EL (cell line): ENCODE measurements at places on chromosomes 11 and 22.

- no peak for DNase-seq
Observed at GRCh38 chr11:102359372-102359771, 12.4 kb downstream of the BIRC2 start.

DNA sequence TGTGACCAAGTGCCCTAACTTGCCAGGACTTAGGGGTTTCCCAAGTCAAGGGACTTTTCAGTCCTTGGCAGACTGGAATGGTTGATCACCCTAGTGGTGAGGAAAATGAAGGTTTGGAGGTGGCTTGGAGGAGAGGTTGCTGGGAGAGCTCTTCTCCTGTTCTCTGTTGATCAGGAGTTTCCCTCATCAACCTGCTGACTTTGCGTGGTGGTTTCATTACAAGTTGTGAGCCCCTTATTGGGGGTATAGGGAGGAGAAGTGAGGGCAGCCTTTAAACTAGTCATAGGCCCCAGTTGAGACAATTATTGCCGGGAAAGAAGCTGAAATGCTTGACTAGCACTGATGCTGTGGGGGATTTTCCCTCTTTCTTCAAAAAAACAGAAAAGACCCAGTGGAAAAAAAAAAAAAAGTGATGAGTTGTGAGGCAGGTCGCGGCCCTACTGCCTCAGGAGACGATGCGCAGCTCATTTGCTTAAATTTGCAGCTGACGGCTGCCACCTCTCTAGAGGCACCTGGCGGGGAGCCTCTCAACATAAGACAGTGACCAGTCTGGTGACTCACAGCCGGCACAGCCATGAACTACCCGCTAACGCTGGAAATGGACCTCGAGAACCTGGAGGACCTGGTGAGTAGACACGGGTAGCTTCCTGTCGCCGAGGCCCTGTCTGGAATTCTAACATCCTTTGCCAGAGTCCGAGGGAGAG, at the start of gene CXCR5:
CXCR5 (plus strand) TSS at position 525 of the 704 bp plus-strand sequence; CDS start at position 575, 50 bp downstream.
- DNase-seq: no peak

DNA sequence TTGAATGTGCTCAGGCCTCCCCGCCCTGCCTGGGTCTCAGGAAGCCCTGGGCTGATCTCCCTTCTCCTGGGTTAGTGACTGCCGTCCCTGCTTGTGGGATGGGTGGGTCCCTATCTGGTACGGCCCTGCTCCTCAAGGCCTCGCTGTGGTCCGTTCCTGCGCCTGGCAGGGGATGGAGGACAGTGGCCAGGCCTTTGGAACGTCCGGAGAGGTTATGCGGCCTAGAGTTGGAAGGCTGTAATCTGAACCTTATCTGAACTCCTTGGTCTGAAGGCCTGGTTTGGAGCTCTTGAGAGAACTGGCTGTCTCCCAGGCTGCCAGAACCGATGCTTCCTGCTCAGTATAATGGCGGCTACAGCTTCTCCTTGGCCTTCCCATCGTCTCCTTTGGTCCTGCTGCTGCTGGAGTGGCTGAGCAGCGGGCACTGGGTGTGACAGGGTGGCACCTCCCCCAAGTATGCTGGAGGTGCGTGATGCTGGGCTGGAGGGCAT, 72.8 kb downstream of the FLI1 start:
- no peak for DNase-seq

DNA sequence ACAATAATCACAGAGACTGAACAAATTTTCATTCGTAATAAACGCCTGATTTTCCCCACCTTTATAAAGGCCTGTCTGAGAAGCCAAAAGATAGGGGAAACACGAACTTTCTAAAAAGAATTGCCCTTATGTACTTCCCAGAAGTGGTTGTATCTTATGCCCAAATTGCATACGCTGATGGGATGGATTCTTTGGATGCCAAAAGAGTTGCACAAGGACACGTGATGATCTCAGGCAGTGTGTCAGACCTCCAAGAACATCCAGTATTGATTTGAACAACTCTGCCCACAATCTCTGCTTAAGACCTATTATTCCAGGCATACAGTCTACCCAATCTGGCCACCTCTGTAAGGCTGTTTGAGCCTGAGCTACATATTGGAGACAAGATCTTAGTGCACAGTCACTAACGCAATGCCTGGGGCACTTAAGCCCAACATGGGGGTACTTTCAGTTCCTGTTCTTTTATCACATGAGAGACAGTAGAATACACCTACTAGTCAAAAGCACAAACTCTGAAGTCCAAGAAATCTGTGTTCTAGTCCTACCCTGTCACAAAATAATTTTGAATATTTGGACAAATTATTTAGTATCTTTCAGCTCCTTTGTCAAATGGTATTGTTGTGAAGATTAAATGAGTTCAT, 38.9 kb downstream of the OR10A6 start:
- DNase-seq: peak; percentile 95
